ENCODE measurements at places on chromosomes 3 and 15.
A peak's percentile ranks its signal among the peaks of the same experiment; 100 is the strongest.

DNA sequence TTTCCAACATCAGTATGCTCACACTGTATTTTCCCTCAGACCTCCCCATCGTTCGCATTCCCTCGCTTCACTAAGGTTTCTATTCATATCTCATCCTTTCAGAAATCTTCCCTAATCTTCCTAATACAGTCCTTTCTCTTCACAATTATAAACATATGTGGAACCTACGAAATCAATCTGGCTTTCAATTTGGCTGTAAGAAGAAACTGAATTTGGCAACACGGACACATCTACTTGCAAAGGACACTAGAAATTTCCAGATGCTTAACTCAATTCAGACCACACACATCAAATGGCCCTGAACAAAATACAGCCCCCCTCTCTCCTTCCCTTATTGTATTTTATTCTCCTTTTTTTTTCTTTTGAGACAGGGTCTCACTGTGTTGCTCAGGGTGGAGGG is 39.1 kb upstream of the TM4SF19 start:
- no peak for DNase-seq

- no peak for DNase-seq
Observed at GRCh38 chr15:37078566-37078965, 21.8 kb downstream of the MEIS2 start.

DNA sequence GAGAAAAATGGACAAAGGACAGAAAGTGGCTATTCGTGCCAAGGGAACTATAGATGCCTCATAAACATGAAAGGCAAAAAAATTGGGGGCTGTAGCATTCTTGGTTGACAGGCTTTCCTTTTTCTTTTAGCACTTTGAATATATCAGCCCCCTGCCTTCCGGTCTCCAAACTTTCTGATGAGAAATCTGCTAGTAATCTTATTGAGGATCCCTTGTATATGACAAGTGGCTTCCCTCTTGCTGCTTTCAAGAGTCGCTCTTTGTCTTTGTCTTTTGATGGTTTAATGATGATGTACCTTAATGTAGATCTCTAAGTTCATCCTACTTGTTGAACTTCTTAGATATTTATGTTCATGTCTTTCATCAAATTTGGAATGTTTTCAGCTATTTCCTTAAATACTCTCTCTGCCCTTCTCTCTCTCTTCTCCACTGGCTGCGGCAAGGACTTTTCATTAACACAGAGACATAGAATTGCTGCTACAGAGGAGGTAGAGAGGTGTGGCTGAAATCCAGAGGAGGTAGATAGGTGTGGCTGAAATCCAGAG is 59.4 kb upstream of the EPHB3 start:
- DNase-seq: no peak

DNA sequence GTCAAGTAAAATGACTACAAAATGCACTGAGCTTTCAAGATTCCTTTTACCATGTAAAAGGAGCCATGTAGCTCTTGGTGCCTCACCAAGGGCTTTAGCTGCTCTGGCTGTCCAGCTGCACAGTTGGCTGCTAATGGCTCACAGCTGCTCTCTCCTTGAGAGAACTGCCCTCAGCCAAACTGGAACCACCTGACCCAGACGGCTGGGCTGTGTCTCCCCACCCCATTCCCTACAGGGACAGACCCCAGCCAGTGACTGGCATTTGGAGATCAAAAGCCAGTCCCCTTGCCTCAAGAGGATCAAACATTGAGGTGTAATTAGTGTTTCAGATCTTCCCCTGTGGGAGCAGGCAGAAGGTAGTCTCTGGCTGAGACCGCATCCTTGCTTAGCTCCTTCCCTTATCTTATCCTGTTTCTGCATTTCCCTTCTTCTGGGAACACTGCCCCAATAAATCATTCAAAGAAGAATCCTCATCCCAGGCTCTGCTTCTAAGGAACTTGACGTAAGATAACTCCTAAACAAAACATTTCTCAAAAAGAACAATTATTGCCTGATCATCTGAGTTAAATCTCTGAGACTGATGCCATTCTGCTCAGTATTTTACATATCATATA is 28.6 kb upstream of the UBE2E2 start:
- no peak for DNase-seq

GRCh38 chr15:63250312-63250965 is 27.0 kb upstream of the APH1B start:
- no peak for DNase-seq

GRCh38 chr3:62252438-62253157 is 120.8 kb downstream of the FEZF2 start:
- DNase-seq: no peak

- DNase-seq: no peak
Observed at GRCh38 chr3:11853450-11853849, 6.8 kb upstream of the TAMM41 start.

DNA sequence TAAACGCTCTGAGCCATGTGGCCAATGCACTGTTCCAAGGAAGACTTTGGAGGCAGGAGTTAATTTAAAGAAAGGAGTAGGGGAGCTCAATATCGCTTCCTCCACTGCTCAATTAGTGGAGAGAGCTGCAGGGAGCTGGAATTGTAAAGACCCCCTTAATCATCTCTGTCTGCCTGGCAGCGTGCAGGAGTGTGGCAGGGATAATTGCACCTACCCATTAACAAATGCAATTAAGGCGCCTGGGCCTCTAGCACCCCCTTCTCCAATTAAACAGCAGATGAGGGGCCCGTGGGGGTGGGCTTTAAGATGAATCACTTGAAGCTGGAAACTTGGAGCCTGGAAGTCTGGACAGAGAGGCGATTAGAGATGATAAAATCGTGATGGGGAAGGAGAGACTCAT is 61.7 kb upstream of the GLCE start:
- DNase-seq: peak; percentile 80

DNA sequence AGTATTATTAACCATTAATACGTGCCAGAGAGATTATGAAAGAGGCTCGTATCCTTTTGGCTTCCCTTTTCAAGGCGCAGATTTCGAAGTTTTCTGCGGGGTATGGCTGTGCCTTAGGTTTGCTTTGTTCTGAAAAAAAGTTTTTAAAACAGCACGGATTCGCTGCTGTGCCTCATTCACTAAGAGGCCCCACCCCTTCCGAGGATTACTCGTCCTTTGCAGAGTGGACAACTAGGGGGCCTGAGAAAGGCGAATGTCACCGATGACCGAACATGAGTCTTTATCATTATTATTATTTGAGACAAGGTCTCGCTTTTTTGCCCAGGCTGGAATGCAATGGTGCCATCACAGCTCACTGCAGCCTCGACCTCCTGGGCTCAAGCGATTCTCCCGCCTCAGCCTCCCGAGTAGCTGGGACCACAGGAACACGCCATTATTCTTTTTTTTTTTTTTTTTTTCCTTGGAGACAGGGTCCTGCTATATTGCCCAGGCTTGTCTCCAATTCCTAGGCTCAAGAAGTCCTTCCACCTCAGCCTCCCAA is 684 bp upstream of the RPS27L start:
- DNase-seq: peak; percentile 23

DNA sequence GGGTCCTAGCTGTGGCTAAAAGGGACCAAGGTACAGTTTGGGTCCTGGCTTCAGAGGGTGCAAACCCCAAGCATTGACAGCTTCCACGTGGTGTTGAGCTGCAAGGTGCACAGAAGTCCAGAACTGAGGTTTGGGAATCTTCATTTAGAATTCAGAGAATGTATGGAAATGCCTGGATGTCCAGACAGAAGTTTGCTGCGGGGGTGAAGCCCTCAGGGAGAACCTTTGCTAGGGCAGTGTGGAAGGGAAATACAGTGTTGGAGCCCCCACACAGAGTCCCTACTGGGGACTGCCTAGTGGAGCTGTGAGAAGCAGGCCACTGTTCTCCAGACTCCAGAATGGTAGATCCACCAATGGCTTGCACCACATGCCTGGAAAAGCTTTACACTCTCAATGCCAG is 17.9 kb downstream of the RNF13 start:
- DNase-seq: no peak

GRCh38 chr3:71069797-71070196 is 513.7 kb downstream of the FOXP1 start:
- DNase-seq: peak; percentile 45

- DNase-seq: no peak
Observed at GRCh38 chr3:123657568-123657967, 72.7 kb upstream of the HACD2 start.

DNA sequence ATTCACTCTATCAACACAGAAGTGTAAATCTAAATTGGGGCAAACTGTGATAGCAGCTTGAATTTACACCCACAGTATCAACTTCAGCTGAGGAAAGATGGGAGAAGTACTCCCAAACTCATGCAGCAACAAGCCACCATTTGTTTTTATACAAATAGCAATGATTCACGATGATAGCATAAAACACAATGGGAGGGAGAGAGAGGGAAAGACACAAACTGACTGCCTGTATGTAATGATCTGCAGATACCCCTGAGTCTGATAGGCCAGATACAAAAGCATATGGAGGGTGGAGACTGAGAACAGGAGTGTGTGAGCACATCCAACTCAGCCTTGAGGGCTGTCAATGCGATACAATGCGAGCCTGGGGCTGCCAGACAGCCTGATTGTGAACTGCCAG is 79.2 kb downstream of the CNTN3 start:
- no peak for DNase-seq

- DNase-seq: no peak
Observed at GRCh38 chr3:190514413-190515153, 698 bp downstream of the IL1RAP start.

DNA sequence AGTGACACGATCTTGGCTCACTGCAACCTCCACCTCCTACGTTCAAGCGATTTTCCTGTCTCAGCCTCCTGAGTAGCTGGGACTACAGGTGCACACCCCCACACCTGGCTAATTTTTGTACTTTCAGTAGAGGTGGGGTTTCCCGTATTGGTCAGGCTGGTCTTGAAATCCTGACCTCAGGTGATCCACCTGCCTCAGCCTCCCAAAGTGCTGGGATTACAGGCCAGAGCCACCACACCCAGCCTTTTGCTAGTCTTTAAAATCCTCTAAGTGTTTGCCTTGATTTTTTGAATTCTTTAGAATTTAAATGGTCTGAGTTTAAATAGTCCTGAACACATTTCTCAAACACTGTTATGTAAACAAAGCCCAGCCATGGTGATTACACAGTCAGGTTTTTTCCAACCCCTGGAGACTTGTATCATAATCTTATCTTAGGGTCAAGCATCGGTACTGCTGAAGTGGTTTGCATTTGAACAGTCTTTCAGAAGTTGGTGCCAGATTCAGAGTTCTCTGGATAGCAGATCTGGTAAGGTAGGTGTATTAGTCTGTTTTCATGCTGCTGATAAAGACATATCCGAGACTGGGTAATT is 28.2 kb upstream of the PIAS1 start:
- no peak for DNase-seq

DNA sequence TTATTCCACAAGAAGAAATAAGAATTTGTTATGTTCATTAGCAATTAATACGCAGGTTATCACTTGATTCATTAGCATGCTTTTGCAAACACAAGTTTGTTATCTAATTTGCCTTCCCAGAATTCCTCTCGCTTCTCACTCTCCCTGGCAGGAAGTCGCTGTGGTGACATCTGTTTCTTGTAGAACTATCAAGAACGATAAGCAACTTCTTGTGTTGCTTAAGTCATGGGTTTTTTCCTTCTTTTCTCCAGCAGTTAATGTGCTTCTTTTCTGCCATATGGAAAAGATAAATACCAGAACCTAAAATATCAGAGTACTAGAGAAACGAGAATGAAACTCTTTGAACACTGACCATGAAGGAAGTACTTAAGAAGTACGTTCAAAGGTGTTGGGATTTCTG is 99.8 kb upstream of the CHMP2B start:
- DNase-seq: no peak

DNA sequence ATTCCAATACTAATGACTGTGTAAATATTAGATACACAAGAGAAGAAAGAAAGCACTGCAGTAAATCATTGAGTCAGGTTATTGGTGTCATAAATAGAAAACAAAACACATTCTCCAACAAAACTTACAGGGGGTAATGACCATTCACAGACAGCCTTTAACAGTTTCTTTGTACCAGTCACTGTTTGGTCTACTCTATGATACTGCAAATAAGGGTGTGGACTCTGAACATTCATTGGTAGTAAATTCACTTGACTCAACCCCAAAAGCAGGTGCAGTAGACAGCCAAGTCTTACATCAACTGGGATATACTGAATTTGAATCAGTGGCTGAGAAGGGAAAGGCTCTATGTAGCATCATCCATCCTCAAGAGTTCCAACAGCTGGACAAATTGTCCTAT is 463.5 kb downstream of the FOXP1 start:
- DNase-seq: no peak

- no peak for DNase-seq
Observed at GRCh38 chr3:50551681-50552435, 15.7 kb downstream of the C3orf18 start.

DNA sequence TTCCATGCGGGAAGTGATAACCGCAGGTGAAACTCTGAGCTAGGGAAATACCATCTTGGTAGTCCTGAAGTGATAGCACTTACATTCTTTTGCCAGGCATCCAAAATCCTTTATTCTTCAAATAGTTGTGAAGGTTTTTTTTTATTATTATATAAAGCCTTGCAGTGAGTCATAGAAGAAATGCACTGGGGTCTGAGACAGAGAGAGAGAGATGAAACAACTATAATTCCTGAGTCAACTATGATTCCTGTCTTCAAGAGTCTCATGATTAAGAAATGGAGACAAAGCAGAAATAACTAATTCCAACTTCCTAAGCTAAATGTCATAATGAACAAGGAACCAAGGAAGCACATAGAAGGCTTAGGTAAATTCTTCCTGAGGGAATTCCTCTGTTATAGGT is 495.6 kb downstream of the LPP start:
- DNase-seq: no peak

DNA sequence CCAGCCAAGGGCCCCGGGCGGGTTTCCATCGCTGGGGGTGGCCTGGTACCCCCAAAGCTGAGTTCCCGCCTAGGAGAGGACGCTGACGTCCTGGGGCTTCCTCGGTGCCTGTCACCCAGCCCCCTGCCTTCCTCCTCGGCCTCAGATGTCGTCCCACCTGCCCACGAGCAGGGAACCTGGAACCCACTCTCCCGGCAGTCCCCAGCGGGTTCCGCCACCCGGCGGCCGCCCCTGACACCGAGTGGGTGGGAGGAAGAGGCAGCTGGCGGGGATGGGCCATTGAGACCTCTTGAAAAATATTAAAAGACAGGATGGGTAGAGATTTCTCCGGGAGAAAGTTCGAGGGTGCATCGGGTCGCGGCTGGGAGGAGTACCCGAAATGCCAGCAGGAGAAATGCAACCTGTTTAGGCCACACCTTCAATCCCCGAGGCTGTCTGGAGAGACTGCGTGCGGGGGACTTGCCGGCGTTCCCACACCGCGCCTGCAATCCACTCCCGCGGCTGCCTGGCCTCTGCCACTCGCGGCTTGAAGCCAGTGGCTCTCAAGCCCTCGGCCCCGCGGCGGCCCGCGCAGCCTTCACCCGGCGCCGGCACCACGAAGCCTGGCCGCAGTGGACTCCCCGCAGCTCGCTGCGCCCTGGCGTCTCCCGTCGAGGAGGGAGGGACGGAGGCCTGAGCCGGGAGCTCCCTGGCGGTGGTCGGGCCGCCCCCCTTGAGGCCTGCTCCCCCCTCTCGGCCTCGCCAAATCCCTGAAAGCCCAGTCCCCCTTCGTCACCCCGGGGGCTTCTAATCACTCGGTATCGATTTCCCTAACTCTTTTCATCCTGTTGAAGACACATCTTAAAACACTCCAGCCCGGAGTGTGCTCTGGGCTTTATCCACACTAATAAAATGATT is 8.6 kb upstream of the NR2F2 start:
- DNase-seq: no peak

- no peak for DNase-seq
Observed at GRCh38 chr3:118480101-118480860, 554.4 kb downstream of the IGSF11 start.

Measured in NCI-H1105 (cell line).